ENCODE measurements at places on chromosomes 5 and 9. TPM values are rescaled to one million over a fixed set of nuclear protein-coding genes. Genes with fewer than 3 reads are reported as not detected.

- no peaks in the 10 kb centered on the region for H3K4me1 ChIP-seq
- no peak overlapping the region for H3K4me3 ChIP-seq
- no peak overlapping the region for H3K27ac ChIP-seq
- DNase-seq, result no peak
These were observed 18.4 kb upstream of the DENND1A start for GRCh38 chr9:123948286-123948685.

DNA sequence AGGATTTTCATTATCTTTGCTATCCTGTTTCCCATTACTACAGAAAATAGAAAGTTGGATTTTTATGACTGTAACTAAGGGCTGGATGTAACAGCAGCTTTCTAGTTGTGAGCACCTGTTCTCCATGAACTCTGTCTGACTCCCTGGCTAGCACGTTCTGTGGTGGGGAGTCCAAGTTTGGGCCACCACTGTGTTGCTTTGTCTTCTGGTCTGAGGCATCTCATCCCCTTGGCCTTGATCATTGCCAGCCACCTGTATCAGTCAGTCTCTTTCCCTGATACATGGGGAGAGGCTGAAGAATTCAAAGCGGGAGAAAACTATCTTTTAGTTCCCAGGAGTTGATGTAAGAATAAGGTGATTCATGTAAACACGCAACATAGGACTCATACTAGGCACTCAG, 33.4 kb downstream of the WDR70 start:
- peaks cover 22% of the 10 kb centered on the region for H3K36me3 ChIP-seq
- H3K27ac ChIP-seq, result no peak overlapping the region
- H3K4me3 ChIP-seq, result no peak overlapping the region
- DNase-seq, result no peak

DNA sequence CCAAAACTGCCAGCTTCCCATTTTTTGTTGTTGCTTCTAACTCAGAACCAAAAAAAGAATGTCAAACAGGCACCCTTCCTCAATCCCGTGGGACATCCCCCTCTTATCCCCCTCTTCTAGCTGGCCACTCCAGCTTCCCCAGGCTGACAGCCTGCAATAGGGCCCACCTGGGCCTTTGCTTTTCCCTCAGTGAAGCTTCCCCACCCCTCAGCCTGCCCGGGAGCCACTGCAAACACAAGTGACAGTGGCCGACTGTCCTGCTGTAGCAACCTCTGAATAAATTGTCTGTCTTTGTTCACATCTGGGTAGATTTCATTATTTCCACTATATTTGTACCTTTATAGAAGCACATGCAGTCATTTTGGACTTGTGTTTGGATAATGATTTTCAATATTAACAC, 245.3 kb downstream of the GADD45G start:
- H3K4me3 ChIP-seq, result no peak overlapping the region
- no peak overlapping the region for H3K27ac ChIP-seq
- no peak for DNase-seq
- H3K4me1 ChIP-seq, result no peaks in the 10 kb centered on the region

Gene FAM169A
- 1.8 TPM for total RNA-seq
